ENCODE measurements at places on chromosomes 1 and 21. TPM values are rescaled to one million over a fixed set of nuclear protein-coding genes. Genes with fewer than 3 reads are reported as not detected.

The RGS18 gene
- 0.41 TPM for polyA plus RNA-seq

The SPRR5 gene
- polyA plus RNA-seq = not detected

The CASQ2 gene
- polyA plus RNA-seq = 702 TPM

The OR14A2 gene
- polyA plus RNA-seq = not detected

The DISP3 gene
- 0.02 TPM for polyA plus RNA-seq

The AADACL3 gene
- polyA plus RNA-seq = not detected

The BTBD8 gene
- polyA plus RNA-seq = 1.5 TPM

The LCE3E gene
- polyA plus RNA-seq = not detected

The CRP gene
- 0.18 TPM for polyA plus RNA-seq

The LRRN2 gene
- polyA plus RNA-seq = 20.8 TPM

The L1TD1 gene
- 0.05 TPM for polyA plus RNA-seq

The CD1B gene
- polyA plus RNA-seq = not detected

The RSPO1 gene
- polyA plus RNA-seq = not detected

The AQP10 gene
- polyA plus RNA-seq = 0.23 TPM

The NME7 gene
- 8.7 TPM for polyA plus RNA-seq

The ASB17 gene
- not detected for polyA plus RNA-seq

The CELA2A gene
- polyA plus RNA-seq = not detected

The SVBP gene
- polyA plus RNA-seq = 28.9 TPM

The CDA gene
- polyA plus RNA-seq = 6.7 TPM

The RIPPLY3 gene
- not detected for polyA plus RNA-seq

The MAP10 gene
- 1.5 TPM for polyA plus RNA-seq

All from right cardiac atrium (tissue), 5 donors.